ENCODE measurements at places on chromosomes 7 and 10.

- no peak for DNase-seq
Observed at GRCh38 chr7:109663806-109664205, 1094.1 kb downstream of the DNAJB9 start.

- DNase-seq, result no peak
Observed at GRCh38 chr7:50868426-50869100, 85.9 kb upstream of the GRB10 start.

DNA sequence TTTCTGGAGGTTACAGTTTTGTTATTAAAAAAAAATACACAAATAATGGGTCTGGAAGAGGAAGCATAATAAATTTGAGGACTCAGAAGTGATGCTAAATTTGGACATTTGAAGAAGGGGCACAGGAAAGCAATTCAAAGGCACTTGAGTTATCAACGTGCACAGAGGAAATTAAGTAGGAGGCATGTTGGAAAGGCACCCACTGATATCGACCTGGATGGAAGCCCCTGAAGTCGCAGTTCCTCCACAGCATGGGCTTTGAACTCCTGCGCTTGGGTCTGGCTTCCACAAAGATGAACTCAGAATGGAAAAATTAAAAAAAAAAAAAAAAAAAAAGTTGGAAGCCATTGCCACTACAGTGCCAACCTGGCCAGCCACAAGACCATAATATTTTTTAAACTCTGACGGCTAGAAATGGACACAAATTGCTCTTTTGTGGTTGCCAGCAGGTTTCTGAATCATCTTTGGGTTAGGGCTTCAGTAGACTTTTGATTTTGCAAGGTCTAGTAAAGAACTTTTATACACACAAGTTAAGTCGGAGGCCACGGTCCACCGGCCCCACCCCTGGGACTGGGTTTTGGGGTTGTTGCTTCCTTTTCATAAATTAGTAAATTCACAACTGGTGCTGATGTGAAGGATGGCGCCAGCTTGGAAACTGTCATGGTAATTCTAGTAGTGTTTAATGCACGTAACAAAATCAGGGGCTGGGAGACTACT lies 21.6 kb downstream of the JCAD start:
- no peak for DNase-seq

GRCh38 chr10:13632440-13632839 lies 45.7 kb downstream of the PRPF18 start:
- no peak for DNase-seq

DNA sequence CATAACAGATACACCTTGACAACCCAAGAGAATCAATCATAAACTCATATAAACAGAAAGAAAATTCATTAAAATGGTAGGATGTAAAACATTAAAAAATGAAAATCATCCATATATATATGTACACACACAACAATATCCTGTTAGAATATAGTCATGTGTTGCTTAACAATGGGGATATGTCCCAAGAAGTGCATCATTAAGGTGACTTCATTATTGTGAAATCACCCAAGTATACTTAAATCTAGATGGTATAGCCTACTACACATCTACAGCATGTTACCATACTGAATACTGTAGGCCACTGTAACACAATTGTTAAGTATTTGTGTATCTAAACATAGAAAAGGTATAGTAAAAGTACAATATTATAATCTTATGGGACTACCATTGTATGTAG lies 115.8 kb upstream of the TMEM168 start:
- DNase-seq, result no peak

Measured in fibroblast of upper back skin (primary cell).